ENCODE measurements at places on chromosomes 7 and 10.
A peak's percentile ranks its signal among the peaks of the same experiment; 100 is the strongest.

DNA sequence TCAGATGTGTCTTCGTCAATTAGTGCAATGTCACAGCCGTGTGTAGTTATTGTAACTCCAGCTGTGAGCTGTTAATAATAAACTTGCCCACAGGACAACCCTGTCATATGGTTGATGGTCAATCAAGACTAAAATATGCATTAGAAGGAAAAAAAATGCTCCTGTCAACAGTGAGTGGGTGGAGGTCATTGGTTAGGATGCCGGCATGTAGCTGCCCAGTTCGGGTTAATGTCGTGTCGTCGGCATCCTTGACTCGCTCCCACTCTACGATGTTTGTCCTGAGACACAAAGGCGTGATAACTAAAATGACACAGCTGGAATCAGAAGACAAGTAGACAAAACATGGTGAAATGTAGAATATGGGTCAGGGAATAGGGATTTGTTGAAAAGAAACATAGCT is 442.8 kb upstream of the NPVF start:
- DNase-seq: peak; percentile 92

- DNase-seq: no peak
Measured at GRCh38 chr7:158531661-158532060, 56.0 kb downstream of the PTPRN2 start.

DNA sequence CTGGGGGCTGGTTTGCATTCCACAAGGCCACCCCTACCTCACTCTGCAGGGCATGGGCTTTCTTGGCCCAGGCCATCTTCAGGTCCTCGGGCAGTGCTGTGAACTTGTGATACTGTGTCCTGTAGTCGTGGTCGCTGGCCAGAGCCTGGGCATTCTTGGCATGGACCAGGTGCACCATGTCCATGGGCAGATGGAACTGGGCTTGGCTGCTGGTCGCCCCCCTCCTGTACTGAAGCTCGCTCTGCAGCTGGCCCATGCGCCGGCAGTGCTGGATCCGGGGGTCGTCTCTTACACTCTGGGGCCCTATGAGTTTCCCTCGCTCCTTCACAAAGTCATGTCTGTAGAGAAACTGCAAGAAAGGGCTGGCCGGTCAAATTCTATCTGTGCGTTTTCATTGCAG is 51.7 kb downstream of the HABP2 start:
- DNase-seq: no peak

DNA sequence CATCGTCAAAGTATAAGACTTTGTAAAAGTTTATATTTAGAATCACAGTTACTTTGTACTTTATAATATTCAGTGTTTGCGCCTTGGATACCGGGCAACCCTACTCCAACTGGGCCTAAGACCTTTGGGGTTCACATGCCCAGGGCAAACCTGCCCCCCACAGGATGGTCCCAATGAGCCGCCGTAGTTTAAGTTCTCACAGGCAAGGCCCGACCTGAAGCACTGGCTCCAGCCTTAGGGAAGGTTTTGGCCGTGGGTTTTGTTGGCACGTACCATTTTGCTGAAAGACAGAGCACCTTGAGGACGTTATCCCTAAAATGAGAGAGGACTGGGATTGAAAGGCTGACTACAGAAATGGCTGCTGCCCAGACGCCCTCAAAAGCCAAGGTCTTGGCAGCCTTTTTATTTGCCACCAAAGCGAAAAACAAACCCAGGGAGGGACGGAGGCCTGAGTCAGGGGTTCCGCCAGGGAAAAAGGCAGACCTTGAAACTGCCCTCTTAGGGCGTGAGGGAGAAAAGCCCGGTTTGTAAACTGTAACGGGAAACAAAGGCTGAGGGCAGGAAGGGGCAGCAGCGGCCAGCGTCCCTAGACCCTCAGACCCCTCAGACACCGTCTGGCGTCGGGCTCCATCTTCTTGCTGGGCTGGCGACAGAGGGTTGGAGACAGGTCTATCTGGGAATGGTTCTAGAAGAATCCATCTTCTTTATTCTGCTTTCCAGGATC is at the start of gene CCDC172:
Gene CCDC172 (plus strand): TSS at position 222 of the 724 bp plus-strand sequence. CDS start 564 bp downstream, outside the sequence.
- DNase-seq: no peak

Data from Caki2 (cell line).